GM12878 (cell line): ENCODE measurements at places on chromosomes 7 and 10. TPM values are rescaled to one million over a fixed set of nuclear protein-coding genes. Genes with fewer than 3 reads are reported as not detected.

DNA sequence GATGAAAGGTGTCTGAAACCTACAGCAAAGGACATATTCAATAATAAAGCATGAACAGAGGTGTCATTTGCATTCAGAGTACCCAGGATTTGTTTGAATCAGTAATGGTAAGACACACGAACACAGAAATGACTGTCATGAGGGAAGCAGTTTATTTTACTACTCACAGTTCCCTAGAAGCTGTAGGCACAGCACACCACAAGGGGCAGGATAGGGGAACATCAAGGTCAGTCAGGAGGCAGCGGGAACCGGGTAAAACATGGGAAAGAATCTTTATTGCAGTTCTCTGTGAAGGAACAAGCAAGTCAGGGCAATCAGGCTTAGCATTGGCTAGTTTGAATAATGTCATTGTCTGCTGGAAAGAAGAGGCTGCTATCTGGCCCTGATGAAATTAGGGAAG is 70.2 kb upstream of the PDSS1 start:
- H3K27ac ChIP-seq, result no peak overlapping the region
- no peaks in the 10 kb centered on the region for H3K36me3 ChIP-seq
- no peak overlapping the region for H3K4me3 ChIP-seq
- peaks cover 1% of the 10 kb centered on the region for H3K4me1 ChIP-seq
- peaks cover 3% of the 10 kb centered on the region for H3K27me3 ChIP-seq

Gene KCNIP2
- total RNA-seq, result 1.8 and 3.6 TPM in 2 replicates

Gene IL2RA
- 5.0 and 5.3 TPM in 2 replicates for total RNA-seq

Gene SLC16A12
- total RNA-seq, result not detected in 2 replicates

DNA sequence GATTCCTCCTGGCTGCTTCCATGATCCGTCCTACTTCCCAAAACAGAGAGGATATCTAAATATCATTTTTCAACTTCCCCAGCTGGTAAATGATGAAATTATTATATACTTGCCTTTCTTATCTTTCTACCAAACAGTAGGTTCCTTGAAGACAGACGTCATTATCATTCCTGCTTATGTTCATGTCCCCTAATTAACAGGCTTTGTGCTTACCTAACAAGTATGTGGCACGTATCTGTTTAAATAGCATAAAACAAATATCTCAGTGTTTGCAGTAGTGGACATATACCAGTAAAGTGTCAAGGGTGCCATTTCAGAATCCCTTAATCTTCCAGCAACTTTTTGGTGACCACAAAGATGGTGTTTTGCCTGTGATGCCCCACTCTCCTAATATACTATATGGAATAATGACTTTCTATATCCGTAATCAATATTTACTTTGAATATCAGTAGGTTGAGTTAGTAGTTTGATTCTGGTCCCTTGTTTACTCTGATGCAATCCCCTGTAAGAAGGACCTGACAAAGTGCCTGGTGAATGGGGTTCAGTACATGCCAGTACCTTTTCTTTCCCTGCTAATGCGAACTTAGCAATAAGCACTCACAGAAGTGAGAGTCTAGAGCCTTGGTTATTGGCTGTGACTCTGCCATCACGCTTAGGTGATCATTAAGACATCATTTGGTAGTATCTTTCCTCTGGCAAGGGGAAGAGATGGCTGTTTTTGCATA is 124.4 kb downstream of the ITIH5 start:
- no peaks in the 10 kb centered on the region for H3K4me1 ChIP-seq
- H3K36me3 ChIP-seq, result no peaks in the 10 kb centered on the region
- no peak overlapping the region for H3K27ac ChIP-seq
- no peak for DNase-seq

Gene PRF1
- total RNA-seq, result 1.5 and 1.8 TPM in 2 replicates

- no peak for DNase-seq
- no peaks in the 10 kb centered on the region for H3K36me3 ChIP-seq
- H3K4me3 ChIP-seq, result no peak within 1 kb of the TSS
- no peaks in the 10 kb centered on the region for H3K4me1 ChIP-seq
Observed at GRCh38 chr7:16804674-16805439, at the start of gene AGR2. Gene AGR2 (minus strand): TSS chr7:16804999. CDS start chr7:16801796, 3,203 bp downstream.

- no peaks in the 10 kb centered on the region for H3K27me3 ChIP-seq
- DNase-seq, result no peak
- H3K4me3 ChIP-seq, result no peak overlapping the region
- H3K27ac ChIP-seq, result no peak overlapping the region
Observed at GRCh38 chr7:135091717-135092116, 56.2 kb upstream of the TMEM140 start.

GRCh38 chr7:109213081-109213480 is 643.4 kb downstream of the DNAJB9 start:
- no peak overlapping the region for H3K27ac ChIP-seq
- H3K27me3 ChIP-seq, result no peaks in the 10 kb centered on the region
- DNase-seq, result no peak
- H3K4me1 ChIP-seq, result no peaks in the 10 kb centered on the region
- H3K4me3 ChIP-seq, result no peak overlapping the region
- no peaks in the 10 kb centered on the region for H3K36me3 ChIP-seq

DNA sequence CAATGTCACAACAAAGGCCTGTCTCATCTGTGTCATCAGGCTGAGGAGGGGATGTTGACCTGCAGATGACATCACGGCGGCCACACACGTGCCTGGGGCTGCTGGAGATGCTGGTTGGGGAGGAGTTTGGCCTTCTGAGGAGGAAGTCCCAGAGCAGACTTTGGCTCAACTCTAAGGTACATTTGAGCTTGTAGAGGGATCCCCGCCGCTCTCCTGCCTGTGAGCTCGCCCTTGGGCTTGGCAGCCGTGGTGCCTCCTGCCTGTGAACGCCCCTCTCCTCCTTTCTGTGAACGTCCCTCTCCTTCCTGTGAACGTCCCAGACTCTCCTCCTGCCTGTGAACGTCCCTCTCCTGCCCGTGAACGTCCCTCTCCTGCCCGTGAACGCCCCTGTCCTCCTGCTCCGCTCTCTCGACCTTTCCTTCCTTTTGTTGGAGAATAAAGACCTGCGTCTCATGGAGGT is 176.4 kb downstream of the DNAJB6 start:
- H3K4me1 ChIP-seq, result no peaks in the 10 kb centered on the region
- no peak for DNase-seq
- H3K4me3 ChIP-seq, result no peak overlapping the region
- no peak overlapping the region for H3K27ac ChIP-seq

GRCh38 chr10:62618576-62619412 is 185.7 kb upstream of the ADO start:
- H3K27ac ChIP-seq, result 0 out of 2 replicates have a peak overlapping the region, but pooled peaks have one; percentile 2
- H3K4me1 ChIP-seq, result peaks cover 30% of the 10 kb centered on the region
- no peak for DNase-seq
- no peak overlapping the region for H3K4me3 ChIP-seq
- no peaks in the 10 kb centered on the region for H3K27me3 ChIP-seq

- H3K36me3 ChIP-seq, result no peaks in the 10 kb centered on the region
- H3K27me3 ChIP-seq, result no peaks in the 10 kb centered on the region
- no peak overlapping the region for H3K4me3 ChIP-seq
- peaks cover 5% of the 10 kb centered on the region for H3K4me1 ChIP-seq
Observed at GRCh38 chr7:47320296-47320695, 261.6 kb downstream of the TNS3 start.
